ENCODE measurements at places on chromosomes 5 and 9.

GRCh38 chr5:87340716-87341115, 72.0 kb downstream of the CCNH start:
- no peak for DNase-seq

GRCh38 chr5:3709068-3709716, 113.6 kb downstream of the IRX1 start:
- no peak for DNase-seq

- DNase-seq, result no peak
Observed at GRCh38 chr9:125464591-125465385, 203.2 kb downstream of the GAPVD1 start.

GRCh38 chr9:20563917-20564316, 58.4 kb downstream of the MLLT3 start:
- DNase-seq, result no peak

DNA sequence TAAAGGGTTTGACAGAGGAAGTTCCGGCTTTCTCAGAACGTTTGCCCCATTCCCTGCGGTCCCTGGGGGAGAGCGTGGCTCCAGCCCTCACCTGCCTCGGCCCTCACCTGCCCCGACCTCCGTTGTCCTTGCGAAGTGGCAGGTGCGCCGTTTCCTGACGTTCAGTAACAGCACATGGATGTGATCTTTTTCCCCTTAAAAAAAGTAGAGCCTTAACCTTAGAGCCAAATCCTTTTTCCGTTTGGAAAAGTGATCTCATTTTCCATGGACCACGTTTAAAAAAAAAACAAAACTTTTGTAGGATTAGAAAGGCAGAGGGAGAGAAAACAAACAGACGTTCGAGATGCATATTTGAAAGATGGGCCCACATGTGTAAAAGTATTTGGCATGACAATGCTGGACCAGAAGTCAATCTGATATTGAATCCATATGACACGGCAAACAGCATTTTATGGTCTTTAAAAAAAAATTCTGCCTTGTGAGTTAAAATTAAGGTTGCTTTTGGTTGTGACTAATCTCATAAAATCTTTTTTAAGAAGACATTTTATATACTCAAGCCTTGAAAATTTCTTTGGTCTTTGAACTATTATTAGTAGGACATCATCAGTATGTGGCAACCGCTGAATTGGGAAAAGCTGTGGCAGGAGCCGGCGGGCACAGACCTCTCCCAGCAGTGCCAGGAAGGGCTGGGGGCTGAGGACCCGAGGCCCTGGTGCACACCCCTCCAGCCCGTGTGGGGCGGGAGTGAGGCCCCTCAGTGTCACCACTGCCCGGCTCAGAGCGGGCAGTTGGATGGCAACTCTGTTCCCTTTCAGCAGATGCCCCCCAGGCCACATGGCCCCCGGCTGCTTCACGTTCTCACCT, 42.5 kb upstream of the EXOC3 start:
- no peak for DNase-seq

DNA sequence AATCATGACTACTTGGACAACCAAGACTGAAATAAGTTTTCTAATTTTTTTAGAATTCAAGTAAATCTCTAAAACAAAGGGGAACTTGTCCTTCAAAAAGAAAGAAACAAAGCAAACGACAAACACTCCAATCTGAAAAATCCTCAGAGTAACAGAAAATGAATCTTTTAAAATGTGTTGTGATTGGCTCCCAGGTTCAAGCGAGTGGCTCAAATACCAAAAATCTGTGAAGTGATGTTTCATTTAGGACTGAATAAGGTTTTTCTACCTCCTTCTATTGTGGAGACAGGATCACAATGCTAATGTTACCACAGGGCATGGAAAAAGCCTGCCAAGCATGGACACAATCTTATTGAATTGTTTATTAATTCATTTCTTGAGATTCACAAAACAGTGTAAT, 415.7 kb downstream of the RAB3C start:
- DNase-seq, result no peak

DNA sequence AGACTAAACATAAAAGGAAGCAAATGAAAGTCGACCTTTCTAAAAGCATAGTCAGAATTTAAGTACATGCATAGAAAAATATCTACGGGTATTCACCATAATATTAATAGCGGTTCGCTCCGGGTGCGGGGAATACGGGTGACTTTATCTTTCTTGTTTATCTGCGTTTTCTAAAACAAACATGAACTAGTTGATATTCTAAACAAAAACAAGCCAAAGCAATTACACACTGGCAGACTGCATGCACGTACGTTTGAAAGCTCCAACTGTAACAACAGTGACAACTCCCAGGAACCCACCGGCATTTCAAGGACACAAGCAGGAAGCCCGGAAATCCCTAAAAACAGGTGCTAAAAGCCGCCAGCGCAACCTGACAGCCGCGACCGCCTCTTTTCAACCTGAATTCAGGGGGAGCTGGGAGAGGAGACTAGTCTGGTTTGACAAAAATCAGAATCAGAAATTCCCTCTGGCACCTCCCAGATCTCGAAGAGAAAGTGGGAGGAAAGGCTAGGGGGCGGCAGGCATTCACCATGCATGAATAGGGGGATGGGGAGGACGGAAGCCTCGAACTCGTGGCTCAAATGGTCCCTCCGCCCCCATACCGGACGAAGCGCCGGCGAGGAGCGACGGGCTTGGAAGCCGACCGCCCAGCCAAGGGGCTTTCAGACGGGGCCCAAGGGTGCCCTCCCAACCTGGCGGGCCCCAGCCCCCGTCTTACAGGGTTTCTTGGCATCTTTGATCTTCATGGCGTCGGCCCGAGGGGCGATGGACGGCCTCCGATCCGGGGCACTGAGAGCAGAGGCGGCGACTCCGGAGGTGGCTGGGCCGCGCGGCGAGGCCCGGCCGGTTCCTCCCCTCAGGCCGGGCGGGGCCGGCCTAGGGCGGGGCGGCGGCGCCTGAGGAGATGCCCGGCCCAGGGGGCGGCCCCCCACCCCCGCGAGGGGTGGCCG, at the start of gene PANK3:
TSS of gene PANK3 (minus strand) at position 831 of the 950 bp plus-strand sequence. CDS start at position 746, 85 bp downstream.
- DNase-seq, result peak; percentile 40

GRCh38 chr9:35920051-35920620, 10.8 kb downstream of the SPAAR start:
- DNase-seq, result no peak

DNA sequence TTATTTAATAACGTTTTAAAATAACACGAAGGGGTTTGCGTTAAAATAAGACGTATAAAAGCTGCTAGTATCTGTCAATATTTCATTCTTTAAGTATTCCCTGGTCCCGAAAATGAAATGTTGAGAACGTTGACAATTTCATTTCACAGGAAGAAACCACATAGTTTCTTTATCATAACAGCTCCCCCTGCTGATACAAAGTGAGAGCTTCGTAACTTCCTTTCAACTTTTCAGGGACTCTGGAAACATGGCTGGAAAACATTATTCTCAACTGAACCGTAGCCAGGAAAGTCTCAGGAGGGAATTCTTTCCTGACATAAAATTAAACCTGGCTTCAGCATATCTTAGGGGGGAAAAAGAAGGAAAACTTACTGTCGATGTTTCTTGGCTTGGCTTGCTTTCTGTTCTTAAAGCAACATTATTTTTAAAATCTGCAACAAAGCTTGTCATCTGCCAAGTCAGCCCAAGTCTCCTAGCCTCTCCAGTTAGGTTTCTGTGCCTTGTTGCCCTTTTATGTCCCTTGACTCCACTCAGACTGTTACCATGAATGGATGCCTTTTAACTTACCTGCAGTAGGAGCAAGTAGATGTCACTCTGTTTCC, 122.9 kb upstream of the DAB2 start:
- no peak for DNase-seq

GRCh38 chr9:89740722-89741121, 135.9 kb downstream of the GADD45G start:
- no peak for DNase-seq

DNA sequence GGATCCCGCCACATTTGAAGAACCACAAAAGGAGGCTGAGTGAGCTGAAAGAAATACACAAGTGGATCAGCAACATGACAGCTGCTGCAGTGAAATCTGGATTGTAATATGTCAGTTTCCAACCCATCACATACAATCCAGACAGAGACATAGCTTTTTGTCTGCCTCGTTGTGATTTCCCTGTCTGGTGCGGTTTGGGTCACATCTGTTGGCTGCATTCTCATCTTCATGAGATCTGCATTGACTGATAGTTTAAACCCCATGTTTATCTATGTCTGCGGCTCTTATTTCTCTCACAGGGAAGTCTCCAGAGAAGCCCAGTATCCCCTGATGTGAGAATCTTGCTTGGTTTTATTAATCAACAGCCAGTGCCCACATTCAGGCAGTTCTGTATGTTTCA, 403.1 kb upstream of the ZNF608 start:
- DNase-seq, result no peak

DNA sequence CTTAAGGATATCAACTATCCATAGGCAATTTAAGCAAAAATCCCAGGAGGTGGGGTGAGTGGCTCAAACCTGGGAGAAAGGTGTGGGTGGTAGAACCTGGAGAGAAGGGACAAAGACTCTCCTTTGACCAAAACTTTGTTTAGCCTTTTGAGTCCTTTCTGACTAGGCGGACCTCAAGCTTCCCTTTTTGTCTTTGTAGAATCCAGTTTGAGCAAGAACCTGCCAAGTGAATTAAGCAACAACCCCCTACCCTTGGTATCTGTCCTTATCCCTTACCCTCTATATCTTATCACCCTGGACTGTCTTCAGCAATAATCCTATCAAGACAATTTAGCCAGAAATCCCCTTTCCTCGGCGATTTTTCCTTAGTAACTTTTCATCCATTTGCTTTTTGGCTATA, 53.5 kb upstream of the SLC28A3 start:
- no peak for DNase-seq

DNA sequence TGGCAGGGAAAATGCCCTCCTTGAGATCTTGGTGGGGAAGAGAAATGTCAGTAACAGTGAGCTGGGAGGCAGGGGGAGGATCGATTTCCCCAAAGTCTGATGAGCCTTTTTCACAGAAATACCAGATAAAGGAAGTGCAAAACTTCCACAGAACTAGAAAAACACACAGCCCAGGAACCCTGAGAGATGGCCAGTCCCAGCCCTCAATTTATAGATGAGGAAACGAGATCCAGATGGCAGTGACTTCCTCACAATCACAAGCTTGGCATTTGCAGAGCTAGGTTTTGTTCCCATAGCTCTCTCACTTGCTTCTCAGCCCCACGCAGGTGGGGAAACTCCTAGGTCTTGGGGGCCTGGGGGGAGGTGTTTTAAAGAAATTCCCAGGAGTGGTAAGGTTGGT, 3.8 kb upstream of the GGTA1 start:
- DNase-seq, result no peak

DNA sequence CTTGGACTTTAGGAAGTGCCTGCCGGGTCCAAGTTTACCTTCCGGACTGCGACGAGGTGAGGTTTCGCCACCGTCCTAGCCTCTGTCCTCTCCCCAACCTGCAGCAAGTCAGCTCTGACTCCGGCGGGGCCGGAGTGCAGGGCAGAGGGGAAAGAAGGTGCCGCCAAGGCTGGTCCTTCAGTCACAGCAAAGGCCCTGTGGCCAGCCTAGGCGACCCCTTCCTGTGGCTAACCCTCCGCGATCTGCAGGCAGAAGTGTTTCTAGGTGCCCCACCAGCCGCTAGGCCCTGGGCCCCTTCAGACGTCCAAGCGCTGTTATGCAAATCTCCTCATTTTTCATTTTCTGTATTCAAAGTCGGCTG, 11.1 kb upstream of the NKX2-5 start:
- no peak for DNase-seq

DNA sequence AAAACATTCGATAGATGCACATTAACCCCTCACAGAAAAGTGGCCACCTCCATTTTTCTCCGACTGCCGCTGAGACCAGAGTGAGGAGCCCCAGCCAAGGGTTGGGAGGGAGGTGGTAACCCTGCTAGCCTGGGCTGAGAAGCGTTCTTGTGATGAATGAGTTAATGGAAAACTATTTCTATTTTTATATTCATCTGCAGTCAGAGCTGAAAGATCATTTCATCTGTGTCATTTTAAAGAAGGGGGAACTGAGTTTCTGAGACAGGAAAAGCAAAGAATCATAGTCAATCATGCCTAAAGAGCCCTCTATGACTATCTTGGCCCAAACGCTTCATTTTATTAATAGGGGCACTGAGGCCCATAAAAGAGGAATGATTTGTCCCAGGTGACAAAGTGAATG, 229.5 kb downstream of the PAPPA start:
- no peak for DNase-seq

GRCh38 chr5:90131383-90132133, 278.0 kb downstream of the CETN3 start:
- no peak for DNase-seq

DNA sequence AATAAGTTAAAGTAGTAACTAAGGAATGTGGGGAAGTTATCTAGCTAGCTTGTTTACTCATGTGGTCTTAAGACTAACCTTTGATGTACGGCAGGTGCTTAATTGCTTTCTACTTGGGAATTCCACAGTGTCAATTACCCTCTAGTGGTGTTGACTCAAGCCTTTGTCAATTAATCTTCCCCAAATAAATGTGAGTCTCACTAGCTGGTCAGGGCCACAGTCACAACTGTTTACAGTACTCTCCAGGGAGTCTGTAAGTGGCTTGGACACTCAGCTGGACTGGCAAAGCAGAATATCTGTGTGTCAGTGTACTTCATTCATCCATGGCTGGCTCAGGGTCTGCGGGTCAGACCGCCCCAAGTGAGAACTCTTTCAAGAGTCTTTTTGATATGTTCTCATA, 30.8 kb downstream of the SMIM3 start:
- DNase-seq, result no peak

DNA sequence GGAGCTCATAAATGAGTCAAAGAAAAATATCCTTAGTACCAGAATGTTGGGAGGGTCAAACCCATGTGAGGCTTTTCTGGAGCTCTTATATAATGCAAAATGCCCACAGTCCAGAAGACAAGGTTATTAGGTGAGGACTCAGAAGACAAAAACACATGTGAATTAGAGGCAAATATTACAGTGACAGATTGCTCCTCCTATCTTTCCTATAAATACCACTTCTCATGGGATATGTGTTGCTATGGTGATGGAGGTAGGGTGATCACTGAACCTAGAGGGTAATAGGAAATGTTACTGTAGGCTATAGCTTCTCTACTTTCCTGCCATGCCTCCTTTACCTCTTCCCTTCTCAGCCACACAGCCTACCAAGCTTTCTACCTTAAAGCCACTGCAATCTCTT, 264.6 kb downstream of the SEC61B start:
- DNase-seq, result no peak

DNA sequence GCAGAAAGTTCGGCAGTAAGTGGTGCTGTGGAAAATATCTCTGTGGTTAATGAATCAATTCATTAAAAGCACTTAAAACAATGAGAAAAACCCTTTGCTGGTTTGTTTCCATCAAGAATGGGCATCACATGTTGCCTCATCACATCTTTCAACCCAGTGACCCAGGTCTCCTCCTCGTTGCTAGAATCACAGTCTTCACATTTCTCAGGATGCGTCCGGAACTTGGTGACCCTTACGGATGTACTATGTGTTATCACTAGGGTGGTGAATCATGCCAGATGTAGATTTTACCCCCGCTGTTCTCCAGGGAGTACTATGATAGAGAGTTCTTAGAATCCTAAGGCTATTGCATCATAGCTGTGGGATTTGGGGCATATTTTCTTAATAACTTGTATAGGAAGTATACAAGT, 217.9 kb upstream of the KLF4 start:
- DNase-seq, result no peak
